SHP77 treated with DMSO at 0.1 percent for 48 hours (cell line): ENCODE measurements at places on chromosomes 7 and 10.

DNA sequence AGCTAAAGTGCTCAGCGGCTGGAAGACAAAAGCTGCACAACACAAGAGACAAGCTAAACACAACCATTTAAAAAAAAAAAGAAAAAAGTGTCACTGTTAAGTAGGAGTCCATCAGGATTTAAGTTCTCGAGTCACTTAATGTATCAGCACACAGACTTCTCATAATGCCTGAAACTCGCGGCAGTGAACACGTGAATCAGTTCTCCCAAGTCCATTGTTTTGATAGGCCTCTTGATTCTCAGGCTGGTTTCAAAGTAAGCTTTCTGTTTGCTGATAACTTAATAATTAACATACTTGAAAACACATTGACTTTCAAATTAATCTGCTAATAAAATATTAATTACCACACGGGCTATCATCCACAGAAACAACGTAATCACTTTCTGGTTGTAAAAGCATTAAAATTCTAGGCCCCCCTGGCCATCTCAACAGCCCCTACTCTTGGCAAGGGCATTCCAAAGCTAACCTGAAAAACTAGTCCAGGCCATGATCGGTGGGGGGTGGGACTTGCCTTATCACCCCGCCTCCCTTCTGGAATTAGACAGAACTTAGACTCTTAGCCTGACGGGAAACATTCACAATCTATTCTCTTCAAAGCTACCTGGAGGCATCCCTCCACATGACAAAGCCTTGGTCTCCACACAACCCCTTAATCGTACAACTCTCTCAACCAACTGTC lies 129.0 kb downstream of the DIP2C start:
- DNase-seq: no peak

GRCh38 chr10:64196638-64197315 lies 675.6 kb downstream of the REEP3 start:
- DNase-seq: no peak

DNA sequence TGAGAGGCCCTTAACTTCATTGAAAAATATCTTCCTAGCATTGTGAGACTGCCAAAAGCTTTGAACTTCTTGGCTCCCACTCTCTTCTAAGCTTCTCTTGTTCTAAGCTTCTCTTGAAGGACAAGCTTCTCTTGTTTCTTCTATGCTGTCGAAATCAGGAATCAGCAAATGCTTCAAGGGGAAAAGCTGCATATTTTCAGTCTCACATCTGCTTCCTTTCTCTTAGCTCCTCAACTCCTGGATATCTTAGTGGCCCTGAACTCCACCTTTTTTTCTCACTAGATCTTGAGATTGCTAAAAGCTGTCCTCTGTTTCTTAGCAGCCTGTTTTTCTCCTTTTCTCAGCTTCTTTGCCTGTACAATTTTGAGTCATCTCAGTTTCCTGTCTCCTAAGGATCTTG lies 73.0 kb downstream of the NEUROD6 start:
- DNase-seq: no peak

- DNase-seq: no peak
Observed at GRCh38 chr7:69412331-69413146, 185.7 kb upstream of the AUTS2 start.

DNA sequence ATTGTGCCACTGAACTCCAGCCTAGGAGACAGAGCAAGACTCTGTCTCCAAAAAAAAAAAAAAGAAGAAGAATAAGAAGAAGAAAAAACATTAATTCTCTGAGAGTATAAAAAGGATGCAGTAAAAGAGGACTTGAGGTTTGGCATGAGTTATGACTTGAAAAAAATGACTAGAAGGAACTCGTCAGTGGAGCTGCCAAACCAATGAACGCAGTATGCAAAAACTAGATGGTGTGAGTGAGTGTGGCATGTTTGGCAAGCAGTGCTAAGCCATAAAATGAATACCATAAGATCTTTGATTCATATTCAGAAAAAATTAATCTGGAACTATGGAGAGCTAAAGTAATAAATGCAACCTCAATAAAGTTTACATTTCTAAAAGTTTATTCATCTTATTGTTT lies 68.6 kb upstream of the MEOX2 start:
- no peak for DNase-seq

DNA sequence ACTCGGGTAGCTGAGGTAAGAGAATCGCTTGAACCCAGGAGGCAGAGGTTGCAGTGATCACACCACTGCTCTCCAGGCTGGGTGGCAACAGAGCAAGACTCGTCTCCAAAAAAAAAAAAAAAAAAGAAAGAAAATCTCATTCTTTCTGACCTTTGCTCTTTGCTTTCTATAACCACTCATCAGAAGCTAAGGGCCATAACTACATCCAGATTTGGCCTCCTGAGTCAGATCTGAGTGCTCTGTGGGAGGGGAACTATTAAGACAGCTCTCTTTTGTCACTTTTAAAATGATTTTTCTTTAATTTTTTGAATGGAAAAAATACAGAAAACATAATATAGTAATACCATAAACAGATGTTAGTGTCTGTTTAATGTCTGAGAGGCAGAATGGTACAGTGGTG lies 210.1 kb downstream of the KIAA1217 start:
- DNase-seq: no peak

DNA sequence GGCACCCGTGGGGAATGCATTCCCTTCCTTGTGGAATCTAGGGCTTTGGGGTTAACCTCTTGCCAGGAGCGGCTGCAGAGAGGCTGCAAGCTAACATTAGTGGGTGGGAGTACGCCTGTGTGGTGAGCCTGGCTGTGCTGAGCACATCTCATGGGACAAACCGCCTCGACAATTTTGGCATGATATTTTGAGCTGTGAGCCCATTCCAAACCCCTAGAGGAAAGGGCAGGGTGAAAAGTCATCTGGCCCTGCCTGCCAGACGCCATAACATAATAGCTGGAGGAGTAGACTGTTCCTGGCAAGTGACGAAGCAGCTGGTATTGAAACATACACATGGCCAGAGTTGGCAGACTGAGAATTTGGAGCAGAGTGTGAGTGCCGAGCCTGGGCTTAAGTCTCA lies 110.0 kb downstream of the TACC2 start:
- no peak for DNase-seq
